ENCODE measurements at places on chromosomes 11 and 22.

- H3K4me1 ChIP-seq, result no peaks in the 10 kb centered on the region
- no peak for DNase-seq
- H3K36me3 ChIP-seq, result no peaks in the 10 kb centered on the region
- H3K27me3 ChIP-seq, result no peaks in the 10 kb centered on the region
- no peak overlapping the region for H3K27ac ChIP-seq
Observed at GRCh38 chr11:105670811-105671210, 60.9 kb downstream of the GRIA4 start.

GRCh38 chr22:50044485-50045118, 13.5 kb downstream of the TTLL8 start:
- H3K4me1 ChIP-seq, result no peaks in the 10 kb centered on the region
- H3K36me3 ChIP-seq, result no peaks in the 10 kb centered on the region
- no peak for DNase-seq
- H3K27ac ChIP-seq, result no peak overlapping the region

- H3K27ac ChIP-seq, result peak overlapping the region; percentile 67
- H3K4me3 ChIP-seq, result no peak overlapping the region
Observed at GRCh38 chr11:73383249-73384124, 7.3 kb downstream of the RELT start.

DNA sequence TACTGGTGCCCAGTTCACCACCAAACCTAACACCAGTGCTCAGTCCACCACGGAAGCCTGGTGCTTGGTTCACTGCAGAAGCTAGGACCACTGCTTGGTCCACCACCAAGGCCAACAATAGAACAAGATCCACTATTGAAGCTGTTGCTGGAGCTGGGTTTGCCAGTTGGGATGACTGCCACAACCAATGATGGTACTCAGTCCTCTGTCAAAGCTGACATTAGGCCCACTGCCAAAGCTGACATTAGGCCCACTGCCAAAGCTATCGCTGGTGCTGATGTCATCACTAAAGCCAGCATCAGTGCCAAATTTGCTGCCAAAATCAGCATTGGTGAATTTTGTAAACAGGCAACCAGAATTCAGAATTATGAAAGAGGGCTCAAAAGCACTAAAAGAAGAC, 1850.2 kb upstream of the RAG2 start:
- no peaks in the 10 kb centered on the region for H3K36me3 ChIP-seq
- DNase-seq, result no peak
- no peak overlapping the region for H3K27ac ChIP-seq
- no peak overlapping the region for H3K4me3 ChIP-seq
- no peaks in the 10 kb centered on the region for H3K27me3 ChIP-seq

GRCh38 chr22:49659924-49660315, 167.8 kb downstream of the BRD1 start:
- H3K4me3 ChIP-seq, result no peak overlapping the region
- no peaks in the 10 kb centered on the region for H3K27me3 ChIP-seq
- no peak overlapping the region for H3K27ac ChIP-seq
- H3K36me3 ChIP-seq, result no peaks in the 10 kb centered on the region

DNA sequence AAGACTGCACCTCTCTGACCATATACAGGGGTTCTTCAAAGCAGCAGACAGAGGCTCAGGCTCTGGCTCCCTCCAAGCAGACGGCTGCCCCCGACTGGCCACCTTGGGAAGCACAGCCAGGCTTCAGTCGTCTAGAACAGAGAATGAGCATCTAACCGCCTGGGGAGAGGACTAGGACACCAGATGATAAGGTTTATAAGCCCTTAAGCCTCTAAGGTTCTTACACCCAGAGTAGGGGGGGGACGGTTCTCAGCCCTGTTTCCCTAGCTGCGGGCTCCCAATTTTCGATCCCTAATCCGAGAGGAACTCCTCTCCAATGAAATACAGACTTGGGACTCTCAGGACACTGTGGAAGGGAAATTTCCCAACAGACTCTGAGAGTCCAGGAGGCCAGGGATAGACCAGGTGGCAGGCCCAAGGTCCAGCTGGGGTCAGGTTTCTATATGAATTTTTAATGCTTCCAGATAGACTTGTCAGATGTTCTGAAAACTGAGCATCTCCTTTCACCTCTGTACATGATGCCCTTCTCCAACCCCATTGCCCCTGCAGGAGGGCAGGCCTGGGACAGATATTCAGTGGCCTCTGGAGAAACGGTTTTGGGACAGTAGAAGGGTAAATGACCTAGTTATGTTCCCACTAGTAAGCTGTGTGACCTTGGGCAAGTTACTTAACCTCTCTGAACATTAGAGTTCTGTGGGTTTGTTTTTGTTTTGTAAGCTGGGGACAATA, 20.2 kb downstream of the RTN4RL2 start:
- no peaks in the 10 kb centered on the region for H3K36me3 ChIP-seq
- no peak overlapping the region for H3K4me3 ChIP-seq
- peaks cover 19% of the 10 kb centered on the region for H3K4me1 ChIP-seq
- DNase-seq, result peak; percentile 89

- DNase-seq, result no peak
- H3K27me3 ChIP-seq, result peaks cover 79% of the 10 kb centered on the region
- H3K4me3 ChIP-seq, result no peak overlapping the region
- no peaks in the 10 kb centered on the region for H3K36me3 ChIP-seq
- no peak overlapping the region for H3K27ac ChIP-seq
Observed at GRCh38 chr11:43580735-43581369, 99.7 kb upstream of the HSD17B12 start.

DNA sequence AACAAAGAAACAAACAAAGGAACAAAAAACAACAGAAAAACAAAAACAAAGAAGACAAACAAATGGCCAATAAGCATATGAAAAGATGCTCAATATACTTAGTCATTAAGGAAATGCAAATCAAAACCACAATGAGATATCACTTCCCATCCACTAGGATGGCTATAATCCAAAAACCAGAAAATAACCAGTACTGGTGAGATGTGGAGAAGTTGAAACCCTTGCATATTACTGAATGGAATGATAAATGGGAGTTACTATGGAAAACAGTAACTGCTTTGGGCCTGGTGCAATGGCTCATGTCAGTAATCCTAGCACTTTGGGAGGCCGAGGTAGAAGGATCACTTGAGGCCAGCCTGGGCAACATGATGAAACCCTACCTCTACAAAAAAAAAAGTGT, 44.9 kb upstream of the RBFOX2 start:
- H3K27ac ChIP-seq, result no peak overlapping the region
- no peak for DNase-seq

DNA sequence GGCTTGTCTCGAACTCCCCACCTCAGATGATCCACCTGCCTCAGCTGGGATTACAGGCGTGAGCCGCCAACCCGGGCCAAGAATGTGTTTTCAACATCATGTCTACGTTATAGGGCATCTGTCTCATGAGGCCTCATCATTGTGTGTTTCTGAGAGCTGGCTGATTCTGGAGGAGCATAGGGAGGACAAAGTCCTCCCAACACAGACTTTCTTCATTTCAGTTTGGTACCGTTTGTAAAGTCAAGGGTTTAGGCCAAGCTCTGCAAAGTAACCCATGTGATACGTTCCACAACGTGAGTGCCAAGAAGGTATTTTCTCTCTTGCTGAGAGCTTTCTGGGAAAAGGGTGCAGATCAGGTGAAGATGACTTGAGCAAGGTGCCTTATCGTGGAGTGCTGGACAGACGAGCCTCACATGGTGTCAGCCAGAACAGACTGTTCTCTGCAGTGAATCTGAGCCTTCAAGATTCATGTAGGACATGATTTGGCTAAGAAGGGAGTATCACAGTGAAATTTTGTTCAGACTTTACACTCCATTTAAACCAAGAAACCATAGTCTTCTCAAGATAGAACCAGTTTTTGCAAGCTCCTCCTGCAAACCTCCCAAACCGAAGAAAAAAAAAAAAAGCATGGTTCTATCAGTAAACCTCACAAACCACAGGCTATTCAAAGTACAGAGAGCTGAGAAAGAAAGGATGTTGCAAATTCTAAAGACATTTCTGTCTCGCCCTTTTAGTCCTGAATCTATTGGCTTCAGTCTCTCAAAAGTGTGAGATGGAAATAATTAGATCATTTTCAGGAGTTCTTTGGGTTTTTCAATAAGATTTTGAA, 71.7 kb downstream of the DBX1 start:
- no peak for DNase-seq
- H3K4me1 ChIP-seq, result no peaks in the 10 kb centered on the region
- peaks cover 6% of the 10 kb centered on the region for H3K36me3 ChIP-seq
- H3K4me3 ChIP-seq, result no peak overlapping the region
- no peaks in the 10 kb centered on the region for H3K27me3 ChIP-seq

DNA sequence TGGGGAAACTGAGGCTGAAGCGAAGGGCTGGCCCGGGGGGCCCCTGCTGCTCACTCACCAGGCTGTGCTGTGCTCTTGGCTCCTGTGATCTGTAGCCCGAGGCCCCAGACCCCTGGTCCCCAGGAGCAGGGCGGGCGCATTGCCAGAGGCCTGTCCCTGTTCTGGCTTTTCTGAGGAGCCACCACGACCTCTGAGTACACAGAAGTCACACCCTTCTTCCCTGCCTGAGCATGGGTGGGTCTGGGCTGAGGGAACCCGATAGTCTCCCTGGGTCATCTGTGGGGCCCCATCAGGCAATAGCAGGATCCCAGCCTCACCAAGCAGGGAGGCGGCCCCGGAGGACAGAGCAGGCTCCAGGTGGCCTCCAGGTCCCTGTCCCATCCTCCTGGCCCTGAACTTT, 5.1 kb downstream of the CASTOR1 start:
- H3K4me1 ChIP-seq, result peaks cover 8% of the 10 kb centered on the region
- H3K4me3 ChIP-seq, result no peak overlapping the region
- H3K27ac ChIP-seq, result no peak overlapping the region
- no peaks in the 10 kb centered on the region for H3K27me3 ChIP-seq

- no peak overlapping the region for H3K27ac ChIP-seq
- H3K4me3 ChIP-seq, result no peak overlapping the region
- H3K36me3 ChIP-seq, result no peaks in the 10 kb centered on the region
- H3K27me3 ChIP-seq, result peaks cover 36% of the 10 kb centered on the region
Observed at GRCh38 chr11:69773626-69774353, 1.4 kb downstream of the FGF4 start.

DNA sequence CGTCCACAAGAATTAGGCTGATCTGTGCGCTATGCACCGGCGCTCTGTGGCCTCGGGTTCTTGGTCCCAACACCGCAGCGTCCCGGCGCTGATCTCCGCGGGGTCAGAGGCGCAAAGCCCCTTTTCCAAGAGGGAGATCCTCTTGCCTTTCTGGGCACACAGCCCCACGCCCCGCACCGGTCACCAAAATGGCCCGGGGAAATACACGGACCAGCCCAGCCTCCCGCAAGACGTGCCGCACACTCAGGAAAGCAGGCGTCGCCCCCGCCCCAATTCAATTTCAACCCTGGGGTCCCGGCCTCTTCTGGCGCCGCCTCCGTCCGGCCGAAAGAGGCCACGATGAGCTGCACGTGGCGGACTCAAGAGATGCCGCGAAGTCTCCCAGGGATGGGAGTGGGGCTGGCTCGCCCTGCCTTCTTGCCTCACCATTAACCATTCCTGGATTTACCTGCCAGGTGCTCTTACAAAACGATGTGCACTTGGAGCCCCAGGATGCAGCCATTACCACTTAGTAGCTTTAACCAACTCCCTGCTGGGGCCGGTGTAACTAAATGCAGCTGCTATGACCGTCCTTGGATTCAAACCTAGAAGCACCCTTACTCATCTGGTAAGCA, 10.5 kb downstream of the PIWIL3 start:
- no peak overlapping the region for H3K4me3 ChIP-seq
- no peaks in the 10 kb centered on the region for H3K27me3 ChIP-seq
- H3K36me3 ChIP-seq, result no peaks in the 10 kb centered on the region
- no peaks in the 10 kb centered on the region for H3K4me1 ChIP-seq

DNA sequence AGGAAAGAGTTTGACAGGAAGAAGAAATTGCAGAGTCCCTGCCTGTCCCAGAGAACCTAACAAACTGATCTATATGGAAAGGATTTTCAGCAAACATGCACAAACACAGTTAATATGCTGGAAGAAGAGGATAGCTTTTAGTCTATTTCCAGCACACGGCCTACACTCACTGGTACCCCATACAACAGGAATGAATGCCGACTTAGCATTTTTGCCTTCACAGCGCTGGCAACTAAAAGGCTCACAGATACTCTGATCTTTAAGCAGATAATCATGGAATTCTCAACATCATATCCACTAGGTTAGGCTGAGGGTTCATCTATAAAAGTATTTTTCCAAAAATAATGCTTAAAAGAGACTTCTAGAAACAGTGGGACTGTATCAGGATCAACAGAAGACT, 9.8 kb upstream of the TUBA8 start:
- DNase-seq, result no peak
- H3K27me3 ChIP-seq, result no peaks in the 10 kb centered on the region
- no peaks in the 10 kb centered on the region for H3K36me3 ChIP-seq
- H3K4me3 ChIP-seq, result no peak overlapping the region

DNA sequence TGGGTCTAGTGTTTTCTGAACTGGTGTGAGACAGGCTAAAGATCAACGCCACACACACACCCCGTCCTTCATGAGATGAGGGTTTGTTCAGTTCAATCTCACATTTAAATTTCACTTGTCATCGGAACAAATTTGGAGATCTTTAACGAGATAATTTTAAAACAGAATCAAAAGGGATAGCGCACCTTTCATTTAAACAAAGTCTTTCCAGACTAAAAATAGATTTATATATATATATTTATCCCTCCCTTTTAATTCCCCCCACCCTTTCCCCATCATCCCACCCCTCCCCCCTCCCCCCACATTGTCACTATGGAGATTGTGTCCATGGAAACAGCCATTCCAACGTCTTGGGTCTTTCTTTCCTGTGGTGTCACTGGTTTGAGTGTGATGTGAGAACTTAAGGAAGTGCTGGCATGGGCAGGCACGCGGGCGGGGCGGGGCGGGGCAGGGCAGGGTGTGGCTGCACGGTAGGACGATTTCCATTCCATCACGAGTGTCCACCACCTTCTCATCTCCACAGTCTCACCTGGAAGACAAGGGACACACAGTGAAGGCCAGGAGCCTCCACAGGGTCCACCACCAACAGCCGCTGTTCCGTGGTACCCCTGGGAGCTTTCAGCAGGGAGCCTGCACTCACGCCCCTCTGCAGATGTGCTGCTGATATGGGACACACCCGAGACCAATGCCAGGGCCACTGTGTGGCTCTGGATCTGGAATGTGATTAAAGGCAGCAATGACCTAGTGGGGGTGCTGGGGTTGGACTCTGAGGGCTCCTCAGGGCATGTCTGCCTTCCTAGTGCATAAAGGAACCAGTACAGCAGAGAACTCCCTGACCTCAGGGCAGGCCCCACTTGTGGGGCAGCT, 30.5 kb upstream of the CYP2D6 start:
- H3K4me3 ChIP-seq, result no peak overlapping the region
- peaks cover 2% of the 10 kb centered on the region for H3K4me1 ChIP-seq
- no peaks in the 10 kb centered on the region for H3K27me3 ChIP-seq
- peak overlapping the region; percentile 16 for H3K27ac ChIP-seq
- peak; percentile 68 for DNase-seq

DNA sequence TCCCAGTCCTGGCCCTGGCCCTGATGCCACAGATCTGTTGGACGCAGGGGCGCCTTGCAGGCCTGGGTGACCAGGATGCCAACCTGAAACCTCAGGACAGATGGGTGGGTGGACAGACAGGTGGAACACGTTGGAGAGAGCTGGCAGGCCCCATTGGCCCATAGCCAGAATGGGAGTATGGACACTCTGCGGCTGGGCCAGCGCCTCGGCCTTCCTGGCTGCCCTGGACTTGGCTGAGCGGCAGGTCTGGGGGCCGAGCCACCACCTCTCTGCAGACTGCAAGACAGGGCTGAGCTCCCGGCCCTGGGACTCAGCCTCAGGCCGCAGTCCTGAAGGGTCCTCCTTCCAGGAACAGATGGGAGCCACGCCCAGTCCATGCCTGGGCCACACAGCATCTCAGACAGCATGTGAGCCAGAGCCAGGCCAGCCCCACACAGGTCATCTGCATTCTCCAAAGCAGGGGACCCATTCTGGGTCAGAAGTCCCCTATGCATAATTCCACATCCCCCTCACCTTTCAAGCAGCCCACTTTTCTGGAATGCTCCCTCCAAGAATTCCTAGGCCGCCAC, 14.1 kb downstream of the WNT7B start:
- no peaks in the 10 kb centered on the region for H3K36me3 ChIP-seq
- no peaks in the 10 kb centered on the region for H3K4me1 ChIP-seq
- no peak overlapping the region for H3K4me3 ChIP-seq
- H3K27me3 ChIP-seq, result no peaks in the 10 kb centered on the region
- no peak for DNase-seq

Measured in colonic mucosa (tissue), 4 donors.